ENCODE measurements at places on chromosomes 3 and 15.

DNA sequence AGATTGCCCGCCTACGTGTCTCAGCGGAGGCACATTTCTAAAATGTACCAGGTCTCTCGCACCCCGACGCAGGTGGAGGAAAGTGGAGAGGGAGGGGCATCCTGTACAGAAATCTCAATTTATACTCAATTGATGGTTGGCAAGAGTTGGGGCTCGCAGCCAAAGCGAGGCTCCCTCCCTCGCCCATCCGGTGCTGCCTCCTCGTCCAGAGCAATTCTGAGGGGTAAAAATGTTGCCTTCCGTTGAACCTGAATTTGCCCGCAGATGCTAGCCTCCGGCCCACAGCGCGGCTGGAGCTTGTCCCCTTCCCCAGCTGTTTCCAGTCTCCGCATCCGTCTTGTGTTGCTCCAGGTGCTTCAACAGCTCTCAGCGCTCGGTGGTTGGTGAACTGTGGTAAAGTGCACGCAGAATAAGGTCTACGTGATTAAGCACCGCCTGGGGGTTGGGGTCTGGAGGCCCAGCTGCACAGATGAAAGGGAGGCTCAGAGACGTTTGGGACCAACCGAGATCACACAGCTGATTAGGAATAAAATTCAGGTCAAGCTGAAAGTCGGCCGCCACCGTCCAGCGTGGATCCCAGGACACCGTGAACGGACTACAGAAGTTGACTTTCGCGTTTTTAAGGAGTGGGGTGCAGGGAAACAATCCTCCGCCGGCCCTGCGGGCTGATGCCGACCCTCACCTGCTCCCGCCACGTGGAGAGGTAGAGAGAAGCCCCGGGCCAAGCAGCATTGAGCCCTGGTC lies 846 bp upstream of the POLG start:
- DNase-seq = no peak

GRCh38 chr15:41512940-41513505 lies 604 bp downstream of the LTK start:
- no peak for DNase-seq

DNA sequence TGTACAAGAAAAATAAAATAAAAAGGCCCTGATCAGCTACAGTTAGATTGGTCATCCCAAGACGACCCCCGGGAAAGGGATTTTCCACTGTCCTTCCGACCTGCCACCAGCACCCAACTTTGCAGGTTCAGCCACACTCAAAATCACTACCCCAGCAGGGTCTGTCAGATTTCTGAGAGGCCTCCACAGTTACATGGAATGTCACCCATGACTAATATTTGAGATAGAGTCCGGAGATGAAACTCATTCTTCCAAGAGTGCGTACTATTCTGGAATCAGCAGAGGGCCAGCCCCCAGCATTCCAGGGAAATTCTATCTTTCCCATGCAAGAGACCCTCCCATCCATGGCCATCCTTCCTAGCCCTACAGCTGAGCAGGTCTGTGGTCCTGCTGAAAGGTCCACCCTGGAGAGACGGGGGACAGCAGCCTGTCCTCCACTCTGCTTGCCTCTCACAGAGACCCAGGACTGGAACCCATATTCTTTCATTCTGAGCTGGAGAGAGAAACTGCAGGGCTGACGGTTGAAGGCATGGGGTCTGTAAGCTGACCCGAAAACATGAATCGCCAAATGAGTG lies 5.8 kb downstream of the LIPC start:
- no peak for DNase-seq

DNA sequence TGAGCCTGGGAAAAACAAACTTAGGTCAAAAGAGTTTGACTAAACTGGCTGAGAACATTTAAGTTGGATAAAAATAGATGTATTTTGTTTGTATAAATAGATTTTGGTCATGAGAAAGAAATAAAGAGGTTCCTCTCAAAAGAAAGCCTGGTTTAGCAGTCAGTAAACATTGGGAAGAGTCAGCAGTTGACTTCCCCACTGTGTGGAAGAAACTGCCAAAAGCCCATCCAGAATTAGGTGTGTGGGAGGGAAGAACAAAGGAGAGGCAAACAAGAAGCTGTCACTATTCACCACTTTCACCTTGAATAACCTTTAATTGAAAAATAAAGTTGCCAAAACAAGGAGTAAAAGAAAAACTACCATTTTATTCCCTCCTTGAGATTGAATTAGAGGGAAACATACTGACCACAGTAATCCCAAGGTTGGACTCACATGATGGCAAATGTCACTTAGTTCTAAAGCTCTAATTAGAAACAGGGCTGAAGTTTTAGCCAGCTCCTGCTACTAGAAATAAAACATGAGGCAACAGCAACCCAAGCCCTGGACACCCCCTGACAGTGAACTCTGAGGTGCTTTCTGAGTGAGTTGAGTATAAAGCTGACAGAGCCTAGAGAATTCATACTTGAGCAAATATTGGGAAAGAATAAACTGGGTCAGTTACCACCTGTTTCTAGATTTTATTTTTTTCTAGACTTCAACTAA lies 139.3 kb downstream of the SERPINI1 start:
- no peak for DNase-seq

DNA sequence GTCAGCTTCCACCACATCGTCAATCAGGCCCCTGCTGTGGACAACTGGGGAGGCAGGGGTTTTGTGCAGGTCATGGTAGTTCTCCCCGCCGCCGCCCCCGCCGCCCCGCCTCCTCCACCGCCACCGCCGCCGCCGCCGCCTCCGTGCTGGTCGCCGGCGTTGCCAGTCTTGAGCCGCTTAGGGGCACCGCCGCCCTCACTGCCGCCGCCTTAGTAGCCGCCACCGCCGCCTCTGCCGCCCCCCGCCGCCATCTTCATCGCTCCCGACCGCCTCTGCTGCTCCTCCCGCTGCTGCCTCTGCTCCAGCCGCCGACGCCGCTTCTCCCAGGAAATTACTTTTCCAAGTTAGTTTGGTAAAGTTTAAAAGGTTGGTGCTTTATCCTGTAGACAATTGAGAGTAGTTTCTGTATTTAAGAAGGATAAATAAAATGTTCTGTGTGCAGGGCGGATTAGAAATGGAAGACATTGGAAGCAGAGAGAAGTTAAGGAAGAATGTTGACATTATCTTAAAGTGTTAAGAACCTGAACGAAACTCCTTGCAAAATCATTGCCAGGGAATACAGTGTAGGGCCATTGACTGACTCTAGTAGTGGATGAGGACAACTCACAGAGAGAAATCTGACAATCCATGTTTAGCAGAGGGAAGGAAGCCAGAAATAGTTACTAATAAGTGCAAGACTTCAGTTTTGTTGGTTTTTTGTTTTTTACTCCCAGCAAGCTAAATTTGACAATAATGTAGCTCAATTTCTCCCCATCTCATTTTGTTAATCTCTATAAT lies 53.0 kb upstream of the GOLGA8A start:
- DNase-seq = no peak
